ENCODE measurements at places on chromosomes 3 and 15.

GRCh38 chr3:30084971-30085403 is 521.4 kb upstream of the TGFBR2 start:
- no peak for DNase-seq

DNA sequence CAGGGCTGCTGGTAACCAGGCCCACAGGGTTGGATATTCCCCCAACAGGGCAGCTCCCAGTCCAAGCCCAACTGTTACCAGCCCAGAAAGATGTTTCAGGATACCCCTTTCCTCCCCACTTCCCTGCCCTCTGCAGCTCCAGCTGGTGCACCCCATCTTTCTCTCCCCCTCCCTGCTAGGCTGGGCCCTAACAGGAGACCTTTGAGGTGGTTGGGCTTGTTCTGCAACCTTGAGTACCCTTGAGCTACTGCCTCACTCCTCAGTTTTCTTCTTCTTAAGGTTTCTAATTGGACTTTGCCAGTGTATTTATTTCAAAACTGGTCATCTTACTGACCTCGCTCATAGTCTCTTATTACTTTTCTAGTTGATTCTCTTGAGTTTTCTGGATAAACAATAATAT is 16.9 kb upstream of the INSYN1 start:
- no peak for DNase-seq

- no peak for DNase-seq
Observed at GRCh38 chr3:133588784-133589465, 15.4 kb downstream of the CDV3 start.

- DNase-seq = no peak
Observed at GRCh38 chr3:43206632-43207031, 79.7 kb upstream of the SNRK start.

DNA sequence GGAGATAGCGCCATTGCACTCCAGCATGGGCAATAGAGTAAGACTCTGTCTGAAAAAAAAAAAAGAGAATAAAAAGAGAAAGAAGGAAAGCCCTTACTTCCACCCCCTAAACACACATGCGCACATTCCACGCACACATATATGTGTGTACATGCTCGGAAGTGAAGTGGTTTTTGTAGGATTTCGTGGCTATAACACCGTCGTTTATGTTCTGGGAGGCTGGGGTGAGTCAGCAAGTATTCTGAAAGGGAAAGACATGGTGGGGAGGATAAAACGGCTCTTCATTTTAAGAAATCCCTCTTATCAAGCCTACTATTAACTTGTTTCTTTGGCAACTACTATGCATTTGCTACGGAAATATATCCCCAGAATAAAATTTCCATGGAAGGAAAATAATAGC is 422.8 kb upstream of the TBL1XR1 start:
- DNase-seq = no peak

GRCh38 chr3:122727766-122728165 is 47.1 kb downstream of the PARP14 start:
- DNase-seq = no peak

DNA sequence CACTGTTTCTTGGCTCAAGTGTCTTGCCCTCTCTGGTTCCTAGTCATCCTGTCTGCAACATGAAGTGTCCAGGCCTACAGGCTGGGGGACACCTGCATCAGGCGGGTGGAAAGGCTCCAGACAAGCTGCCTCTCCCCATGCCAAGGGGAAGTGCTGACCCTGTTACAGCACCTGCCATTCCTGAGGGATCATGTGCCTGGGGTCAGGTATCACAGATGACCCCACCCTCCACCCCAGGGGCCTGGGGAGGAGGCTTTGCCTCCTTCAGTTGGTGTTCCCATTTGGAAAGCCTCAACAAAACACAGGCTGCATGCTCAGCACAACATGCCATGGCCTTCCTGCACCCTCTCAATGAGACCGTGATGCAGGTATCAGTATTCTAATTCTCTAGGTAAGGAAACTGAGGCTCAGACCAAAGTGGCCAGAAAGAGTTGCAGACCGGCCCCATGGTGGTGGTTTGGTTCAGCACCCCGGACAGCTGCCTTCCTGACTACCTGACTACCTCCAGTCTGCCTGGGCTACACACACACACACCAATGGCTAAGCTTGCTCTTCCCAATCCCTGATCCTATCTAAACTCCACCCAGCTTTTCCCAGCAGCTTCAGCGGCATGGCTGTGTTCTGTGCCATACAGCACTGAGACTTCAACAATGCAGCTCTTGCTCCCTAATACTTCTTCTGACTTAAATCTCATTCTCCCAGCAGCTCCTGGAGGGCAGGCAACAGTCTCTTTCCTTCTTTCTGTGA is 69.7 kb upstream of the LINGO1 start:
- DNase-seq = peak; percentile 57

DNA sequence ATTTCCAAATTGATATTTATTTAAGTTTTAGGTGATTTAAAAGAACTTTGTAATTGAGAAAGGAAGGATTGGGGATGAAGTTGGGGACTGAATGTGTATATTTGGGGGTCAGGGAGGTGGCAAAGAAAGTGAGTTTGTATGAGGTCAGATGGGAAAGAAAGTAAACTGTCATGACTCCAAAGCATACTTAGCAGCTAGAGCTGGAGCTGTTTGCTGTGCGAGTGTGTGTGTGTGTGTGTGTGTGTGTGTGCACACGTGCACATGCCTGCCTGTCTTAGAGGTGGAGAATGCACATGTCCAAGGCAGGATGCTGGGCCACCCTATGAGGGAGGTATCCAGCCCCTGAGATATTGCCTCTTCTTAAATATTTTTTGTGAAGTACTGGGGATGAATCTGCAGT is 21.0 kb downstream of the BOC start:
- no peak for DNase-seq

- no peak for DNase-seq
Observed at GRCh38 chr3:7798276-7798675, 703.3 kb upstream of the LMCD1 start.

DNA sequence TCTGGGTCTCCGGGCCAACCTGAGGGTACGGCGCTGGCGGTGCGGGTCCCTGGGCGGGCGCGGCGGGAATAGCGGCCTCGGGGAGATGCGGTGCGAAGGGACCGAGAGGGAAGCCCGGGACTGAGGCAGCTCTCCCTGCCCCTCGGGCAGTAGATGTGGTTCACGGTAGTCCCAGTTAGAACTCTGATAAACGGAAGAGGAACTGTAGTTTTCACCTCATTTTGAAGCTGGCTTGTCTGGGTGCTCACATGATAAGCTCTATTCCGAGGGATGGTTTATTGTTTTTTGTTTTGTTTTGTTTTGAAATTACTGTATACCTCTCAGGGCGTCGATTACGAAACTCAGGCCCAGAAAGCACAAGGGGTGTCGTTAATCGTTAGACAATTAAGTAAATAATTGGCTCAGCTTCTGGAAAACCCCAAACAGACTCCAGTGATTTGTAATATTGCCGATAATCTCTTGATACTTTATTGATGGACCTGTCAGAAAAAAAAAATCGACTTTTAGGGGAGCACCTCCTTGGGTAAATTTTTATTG is 413 bp downstream of the NUSAP1 start:
- no peak for DNase-seq

GRCh38 chr3:79810581-79810980 is 42.8 kb upstream of the ROBO1 start:
- DNase-seq = no peak

DNA sequence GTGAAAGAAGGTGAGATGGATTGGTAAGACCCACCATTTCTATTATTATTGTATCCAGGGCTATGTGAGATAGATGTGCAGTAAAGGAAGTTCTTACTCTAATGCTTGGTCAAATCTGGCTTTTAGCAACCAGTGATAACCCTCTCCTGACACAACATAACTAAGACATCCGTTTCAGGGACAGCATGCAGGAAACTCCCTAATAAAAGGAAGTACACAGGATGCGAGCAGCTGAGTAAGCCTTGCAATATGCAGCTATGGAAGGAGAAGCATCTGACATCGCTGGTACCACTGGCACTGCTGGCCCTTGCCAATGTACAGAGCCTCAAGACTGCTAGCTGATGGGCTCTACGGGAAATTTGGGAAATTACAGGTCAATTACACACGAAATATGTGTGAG is 662.3 kb downstream of the NR2F2 start:
- DNase-seq = no peak

GRCh38 chr3:45491344-45491743 is 103.0 kb downstream of the LARS2 start:
- no peak for DNase-seq

GRCh38 chr15:74817370-74817737 is 4.7 kb downstream of the LMAN1L start:
- no peak for DNase-seq

DNA sequence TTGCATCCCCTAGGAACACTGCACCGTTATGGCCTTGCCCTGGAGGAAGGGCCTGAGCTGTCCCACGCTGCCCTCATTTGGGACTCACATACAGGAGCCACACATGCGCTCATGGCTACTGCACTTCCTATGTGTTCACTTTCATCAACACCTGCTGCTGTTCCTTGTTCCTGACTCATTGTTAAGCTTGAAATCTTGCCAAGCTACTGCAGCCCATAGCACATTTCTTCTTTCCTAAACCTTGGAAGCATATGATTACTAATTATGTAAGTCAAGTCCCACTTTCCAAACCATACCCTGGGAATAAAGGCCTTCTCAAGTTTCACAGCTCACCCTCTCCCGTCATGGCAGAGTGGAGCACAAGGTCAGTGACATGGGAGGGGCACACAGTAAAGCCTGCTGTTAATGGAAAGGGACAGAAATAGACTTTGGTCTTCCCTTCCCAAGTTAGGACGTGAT is 307.9 kb downstream of the CLSTN2 start:
- peak; percentile 10 for DNase-seq

DNA sequence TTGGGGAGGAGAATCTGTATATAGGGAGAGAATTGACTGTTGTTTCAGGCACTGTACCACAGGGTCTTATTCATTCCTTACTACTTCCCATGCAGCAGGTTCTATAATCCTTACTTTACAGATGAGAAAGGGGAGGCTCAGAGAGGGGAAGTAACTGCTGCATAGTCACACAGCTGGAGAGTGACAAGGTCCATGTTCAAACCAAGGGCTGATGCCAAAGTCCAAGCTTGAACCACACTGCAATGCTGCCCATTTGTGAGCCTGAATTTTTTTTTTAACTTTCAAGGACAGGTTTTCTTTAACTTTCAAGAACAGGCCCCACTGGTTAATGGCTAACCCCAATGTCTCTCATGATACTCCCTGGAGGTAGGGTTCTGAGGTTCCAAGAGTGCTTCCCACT is 26.2 kb downstream of the RBP2 start:
- DNase-seq = no peak

GRCh38 chr15:74878273-74878672 is 5.1 kb upstream of the SCAMP2 start:
- DNase-seq = no peak

DNA sequence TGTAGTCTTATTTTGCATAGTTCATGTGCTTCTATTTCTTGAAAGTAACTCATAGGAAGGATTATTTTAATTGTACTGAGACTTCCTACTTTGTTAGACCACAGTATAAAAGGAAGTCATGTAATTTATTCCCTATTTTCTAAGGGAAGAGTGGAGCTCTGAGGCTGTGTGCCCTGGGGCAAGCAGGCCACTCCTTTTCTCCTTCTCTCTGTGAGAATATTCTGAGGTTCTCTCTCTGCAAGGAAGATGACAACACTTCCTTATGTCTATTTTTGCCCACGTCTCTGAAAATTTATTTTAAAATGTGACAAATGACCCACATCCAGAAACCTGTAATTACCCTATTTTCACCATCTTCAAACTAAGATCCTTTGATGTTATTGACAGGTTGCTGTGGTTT is 11.0 kb downstream of the KCTD6 start:
- no peak for DNase-seq

- no peak for DNase-seq
Observed at GRCh38 chr3:88009066-88009465, 49.7 kb downstream of the CGGBP1 start.

GRCh38 chr3:55607844-55608243 is 120.7 kb upstream of the WNT5A start:
- no peak for DNase-seq

DNA sequence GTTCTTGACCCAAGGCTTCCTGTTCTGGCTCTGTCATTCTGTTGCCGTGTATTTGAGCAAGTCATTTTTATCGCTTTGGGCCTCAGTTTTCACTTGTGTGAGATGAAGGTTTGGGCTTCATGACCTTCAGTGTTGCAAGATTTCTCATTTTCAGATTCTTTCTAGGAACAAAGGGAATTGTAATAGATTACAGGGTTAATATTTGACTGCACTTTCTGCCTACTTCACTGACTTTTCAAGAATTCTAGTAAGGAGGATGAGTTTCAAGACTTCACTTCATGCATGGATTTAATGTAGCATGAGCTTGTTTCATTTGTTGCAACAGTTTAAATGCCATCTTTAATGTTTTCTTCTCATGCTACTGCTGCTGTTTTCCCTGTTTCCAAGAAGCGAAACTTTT is 226.5 kb downstream of the NLGN1 start:
- no peak for DNase-seq

DNA sequence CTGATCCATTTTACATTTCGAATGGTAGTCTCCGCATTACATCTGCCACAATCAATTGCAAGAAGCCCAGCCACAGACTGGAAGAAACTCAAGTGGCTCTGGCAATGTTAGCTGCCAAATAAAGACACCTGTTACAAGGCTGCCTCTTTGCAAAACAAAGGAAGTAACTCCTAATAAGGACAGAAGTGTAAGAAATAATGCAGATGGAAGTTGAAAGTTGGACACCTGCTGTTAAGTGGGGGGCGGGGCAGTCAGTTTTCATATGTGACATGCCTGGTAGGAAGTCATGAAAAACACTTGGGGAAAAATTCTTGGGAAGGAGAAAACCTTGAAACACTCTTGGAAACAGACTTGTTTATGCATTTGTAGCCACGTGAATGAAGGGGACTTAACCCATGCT is 54.1 kb upstream of the ATP2C1 start:
- DNase-seq = peak; percentile 52

- DNase-seq = no peak
Observed at GRCh38 chr3:36193448-36193847, 186.9 kb upstream of the STAC start.

GRCh38 chr3:54733106-54734006 is 194.5 kb downstream of the LRTM1 start:
- DNase-seq = peak; percentile 58

DNA sequence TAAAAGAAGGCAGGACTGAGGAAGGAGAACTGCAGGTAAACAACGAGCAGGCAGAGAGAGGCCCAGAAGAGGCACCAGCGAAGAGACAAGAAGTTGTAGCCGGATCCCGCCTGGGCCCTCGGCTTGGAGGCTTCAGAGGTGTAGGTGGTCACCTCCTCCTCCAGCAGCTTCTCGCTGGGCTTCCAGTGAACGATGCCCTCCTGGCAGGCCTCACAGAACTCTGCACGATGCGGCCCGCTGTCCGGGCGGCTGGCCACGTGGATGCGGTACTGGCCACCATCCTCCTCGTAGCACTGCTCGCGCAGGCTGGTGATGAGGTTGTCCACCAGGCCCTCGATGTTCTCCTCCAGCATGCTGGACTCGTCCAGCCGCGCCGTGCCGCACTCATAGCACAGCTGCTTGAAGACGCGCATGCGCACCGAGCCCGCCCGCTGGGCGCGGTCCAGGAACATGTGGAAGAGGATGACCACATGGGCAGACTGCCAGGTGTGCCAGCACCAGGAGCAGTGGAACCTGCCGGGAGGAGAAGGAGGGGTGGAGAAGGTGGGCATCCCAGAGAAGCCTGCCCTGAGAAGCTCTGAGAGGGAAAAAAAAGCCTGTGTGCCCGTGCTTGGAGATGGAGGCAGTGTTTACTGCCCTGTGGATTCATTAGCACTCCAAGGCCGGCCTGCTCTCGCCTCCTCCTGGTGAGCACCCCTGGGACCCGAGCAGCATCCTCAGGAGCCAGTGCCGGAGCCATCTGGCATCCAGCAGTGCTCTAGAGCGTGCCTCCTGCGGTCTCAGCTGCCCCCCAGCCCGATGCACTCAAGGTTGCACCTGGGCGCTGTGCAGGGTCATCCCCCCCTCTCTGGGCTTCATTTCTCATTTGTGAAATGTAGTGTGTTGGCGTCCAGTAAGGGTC is 3.6 kb downstream of the RTP2 start:
- no peak for DNase-seq

- no peak for DNase-seq
Observed at GRCh38 chr3:22306454-22306853, 555.4 kb upstream of the ZNF385D start.
